Stimulated activated CD8-positive, alpha-beta memory T cell treated with anti-CD3 and anti-CD28 coated beads, Interleukin-4, amount 100 ng/mL, for 4 hours (primary cell): ENCODE measurements at places on chromosomes 12 and 14.

GRCh38 chr14:81246461-81247270 is 25.9 kb upstream of the GTF2A1 start:
- DNase-seq: no peak

DNA sequence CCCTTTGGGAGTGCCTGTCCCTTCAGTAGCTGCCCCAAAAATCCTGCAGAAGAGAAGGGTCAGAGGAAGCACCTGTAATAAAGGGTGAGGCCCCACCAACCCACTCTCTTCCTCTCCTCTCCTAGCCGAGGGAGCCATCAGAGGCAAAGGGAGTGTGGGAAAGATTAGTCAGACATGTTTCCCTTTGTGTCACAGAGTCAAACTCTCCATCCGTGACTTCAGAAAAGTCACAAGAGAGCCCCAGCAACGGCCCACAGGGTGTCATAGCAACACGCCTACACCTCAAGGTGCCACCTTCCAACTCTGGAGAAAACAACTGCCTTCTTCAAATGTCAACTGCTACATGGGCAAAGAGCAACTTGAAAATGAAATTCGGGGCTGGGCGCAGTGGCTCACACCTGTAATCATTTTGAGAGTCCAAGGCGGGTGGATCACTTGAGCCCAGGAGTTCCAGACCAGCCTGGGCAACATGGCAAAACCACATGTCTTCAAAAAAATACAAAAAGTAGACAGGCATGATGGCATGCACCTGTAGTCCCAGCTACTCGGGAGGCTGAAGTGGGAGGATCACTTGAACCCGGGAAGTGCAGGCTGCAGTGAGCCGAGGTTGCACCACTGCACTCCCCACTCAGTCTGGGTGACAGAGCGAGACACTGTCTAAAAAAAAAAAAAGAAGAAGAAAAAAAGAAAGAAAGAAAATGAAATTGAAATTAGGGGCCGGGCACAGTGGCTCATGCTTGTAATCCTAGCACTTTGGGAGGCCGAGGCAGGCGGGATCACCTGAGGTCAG is 17.7 kb upstream of the CD27 start:
- DNase-seq: peak; percentile 82

- DNase-seq: no peak
Measured at GRCh38 chr12:107661830-107662229, 23.8 kb upstream of the PWP1 start.

- DNase-seq: no peak
Measured at GRCh38 chr12:4191642-4192041, 81.9 kb upstream of the CCND2 start.

DNA sequence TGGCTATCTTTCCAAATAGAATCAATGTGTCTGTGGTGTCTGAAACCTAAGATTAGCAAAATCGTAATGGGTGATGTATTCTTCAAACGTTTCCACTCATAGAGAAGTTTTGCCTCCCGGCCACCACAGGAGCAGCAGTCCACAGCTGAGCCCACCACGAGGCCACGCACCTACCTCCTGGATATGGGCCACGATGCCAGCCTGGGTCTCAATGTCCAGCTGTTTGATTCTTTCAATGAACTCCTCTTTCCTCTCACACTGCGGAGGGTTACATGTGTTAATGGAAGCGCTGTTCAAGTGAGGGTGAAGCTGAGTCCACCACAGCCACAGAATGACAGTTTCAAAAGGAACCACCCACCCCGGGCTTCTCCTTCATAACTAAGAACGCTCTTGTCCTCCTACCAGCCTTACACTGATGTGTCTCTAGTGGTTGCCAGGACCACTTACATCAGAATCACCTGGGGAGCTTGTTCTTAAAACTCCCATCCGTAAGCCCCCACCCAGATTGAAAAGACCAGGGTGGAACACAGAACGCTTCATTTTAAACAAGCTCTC is 75.3 kb downstream of the CCDC88C start:
- no peak for DNase-seq

GRCh38 chr12:116534311-116535121 is 24.7 kb upstream of the MAP1LC3B2 start:
- DNase-seq: no peak
